ENCODE measurements at places on chromosomes 5 and 9.
A peak's percentile ranks its signal among the peaks of the same experiment; 100 is the strongest.

DNA sequence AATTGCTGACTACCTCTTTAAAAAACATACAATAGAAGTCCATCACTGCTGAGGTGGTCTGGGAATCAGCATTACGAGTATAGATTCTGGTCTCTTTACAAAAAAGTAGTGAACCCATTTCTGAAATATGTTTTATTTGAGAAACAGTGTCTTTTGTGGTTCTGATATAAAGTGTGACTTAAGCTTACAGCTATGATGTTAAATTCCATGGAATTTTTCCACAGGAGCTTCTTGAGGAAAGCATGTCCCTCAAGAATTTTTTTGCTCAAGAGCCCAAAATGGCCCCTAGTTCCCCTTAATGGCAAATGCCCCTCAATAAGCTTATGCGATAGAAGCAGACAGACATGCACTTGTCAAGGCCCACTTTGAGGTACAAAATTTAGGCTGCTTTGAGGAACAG, 265.7 kb downstream of the FAM170A start:
- DNase-seq = no peak

DNA sequence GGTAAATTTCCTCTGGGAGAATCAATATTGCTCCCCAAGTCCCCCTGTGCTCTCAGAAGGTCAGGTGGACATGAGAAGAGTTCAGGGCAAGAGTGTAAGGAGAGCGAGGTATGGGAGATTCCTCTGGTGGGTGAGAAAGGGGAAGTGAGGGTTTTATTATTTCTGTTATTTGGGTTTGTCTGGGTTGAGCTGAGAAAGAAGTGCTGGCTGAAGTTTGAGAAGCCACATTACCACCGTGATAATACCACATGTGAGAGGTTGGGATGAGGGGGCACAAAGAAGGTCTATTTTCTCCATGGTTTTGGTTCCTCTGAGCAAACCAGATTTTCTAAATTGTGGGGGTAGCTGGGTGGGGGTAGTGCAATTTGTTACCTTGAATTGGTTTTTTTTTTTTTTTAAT, 350.4 kb downstream of the OSTF1 start:
- no peak for DNase-seq

DNA sequence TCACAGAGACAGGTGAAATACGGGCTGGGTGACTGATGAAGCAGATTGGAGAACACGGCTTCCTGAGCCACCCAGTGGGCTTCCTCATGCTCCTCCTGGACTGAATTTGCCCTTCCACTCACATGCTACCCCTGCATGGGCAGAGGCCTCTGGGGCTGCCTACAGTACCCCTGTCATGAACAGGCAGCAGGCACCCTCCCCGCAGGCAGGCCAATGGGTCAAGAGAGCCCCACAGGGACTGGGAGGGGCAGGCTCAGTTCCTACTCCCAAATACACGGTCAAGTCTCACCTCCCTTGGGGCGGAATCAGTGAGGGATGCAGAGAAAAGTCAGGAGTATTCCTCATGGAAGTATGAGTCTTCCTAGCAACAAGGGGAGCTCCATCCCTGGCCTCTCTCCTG, 48.6 kb upstream of the ZBTB43 start:
- DNase-seq = no peak

GRCh38 chr5:136128481-136128880, 4.2 kb upstream of the SMAD5 start:
- DNase-seq = no peak

- DNase-seq = peak; percentile 69
These were observed 48.3 kb downstream of the IARS1 start for GRCh38 chr9:92245005-92245797.

GRCh38 chr9:5352637-5353248, 13.1 kb upstream of the RLN1 start:
- DNase-seq = no peak

DNA sequence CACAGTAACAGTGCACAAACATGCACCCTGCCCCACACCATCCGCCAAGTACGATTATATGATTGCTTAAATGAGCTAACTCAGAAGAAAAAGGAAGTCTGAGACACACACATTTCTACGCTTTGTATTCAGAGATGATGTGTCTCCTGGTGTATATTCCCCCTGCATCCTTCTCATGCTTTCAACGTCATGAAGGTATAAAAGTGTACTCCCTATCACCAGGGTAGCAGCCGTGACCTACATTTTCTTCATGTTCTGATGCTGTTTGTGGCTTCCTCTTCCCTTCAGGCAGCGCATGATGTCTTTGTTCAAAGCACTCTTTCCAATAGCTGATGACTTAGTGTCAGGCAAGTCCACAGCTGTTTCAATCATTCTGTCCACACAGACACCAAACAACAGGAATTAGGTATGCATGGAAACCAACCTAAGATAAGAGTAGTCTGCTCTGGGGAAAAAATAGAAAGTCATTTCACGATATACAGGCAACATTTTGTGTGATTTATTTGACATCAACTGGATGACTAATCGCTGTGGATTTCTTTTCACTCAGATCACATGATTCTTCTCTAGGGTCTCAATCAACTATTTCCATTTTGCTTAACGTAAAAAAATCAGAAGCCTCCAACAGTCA, 269.4 kb upstream of the PTGER4 start:
- peak; percentile 19 for DNase-seq

DNA sequence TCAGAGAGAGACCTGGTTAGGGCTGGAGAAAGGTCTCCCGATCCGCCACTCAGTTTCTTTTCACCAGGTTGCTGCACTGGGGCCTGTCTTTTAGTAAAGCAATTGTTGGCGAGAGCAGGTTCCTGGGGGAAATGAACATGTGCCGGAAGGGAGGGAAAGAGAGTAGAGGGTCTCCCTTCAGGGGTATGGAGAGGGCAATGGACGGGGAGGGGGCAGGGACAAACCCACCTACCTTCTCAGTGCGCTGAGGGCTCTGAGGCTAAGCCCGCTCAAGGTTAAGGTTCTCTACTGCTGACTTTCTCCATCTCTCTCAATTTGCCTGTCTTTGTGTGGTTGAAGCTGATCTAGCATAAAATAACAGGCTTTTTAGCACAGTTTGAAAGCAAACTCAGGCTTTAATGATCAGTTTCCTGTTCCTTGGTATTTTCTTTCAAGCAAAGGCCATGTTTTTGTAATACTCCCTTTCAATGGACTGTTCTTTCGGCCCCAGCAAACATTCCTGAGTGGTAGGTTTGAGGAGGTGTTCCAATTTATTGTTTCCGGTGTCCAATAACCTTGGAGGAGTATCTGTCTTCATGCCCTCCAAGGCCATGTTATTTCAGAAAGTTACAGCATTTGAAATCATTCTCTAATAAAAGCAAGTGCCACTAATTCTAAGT, 25.5 kb upstream of the TRAF1 start:
- DNase-seq = no peak

GRCh38 chr5:30368064-30368463, 825.4 kb upstream of the CDH6 start:
- no peak for DNase-seq

All from kidney epithelial cell (primary cell).